GM12891 (cell line): ENCODE measurements at places on chromosomes 6 and 20.

- DNase-seq, result no peak
Measured at GRCh38 chr6:169575365-169575764, 126.5 kb downstream of the WDR27 start.

DNA sequence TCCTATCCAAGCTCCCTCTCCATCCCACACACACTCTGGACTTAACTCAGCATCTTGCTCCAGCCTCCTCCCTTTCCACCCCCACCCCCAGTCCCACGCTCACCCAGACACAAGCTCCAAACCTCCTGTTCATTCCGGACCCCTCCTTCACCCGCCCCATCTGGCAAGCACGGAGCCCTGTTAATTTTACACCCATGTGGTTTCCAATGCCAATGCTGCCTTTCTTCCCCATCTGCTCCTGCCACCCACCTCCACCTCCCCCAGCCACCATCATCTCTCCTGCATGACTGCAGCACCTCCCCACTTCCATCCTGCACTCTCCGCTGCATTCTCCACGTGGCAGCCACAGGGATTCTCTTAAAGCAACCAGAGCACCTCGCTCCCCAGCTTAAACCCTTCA lies 9.9 kb upstream of the CDK5RAP1 start:
- DNase-seq, result no peak

GRCh38 chr6:118316796-118317384 lies 231.2 kb upstream of the PLN start:
- DNase-seq, result no peak

DNA sequence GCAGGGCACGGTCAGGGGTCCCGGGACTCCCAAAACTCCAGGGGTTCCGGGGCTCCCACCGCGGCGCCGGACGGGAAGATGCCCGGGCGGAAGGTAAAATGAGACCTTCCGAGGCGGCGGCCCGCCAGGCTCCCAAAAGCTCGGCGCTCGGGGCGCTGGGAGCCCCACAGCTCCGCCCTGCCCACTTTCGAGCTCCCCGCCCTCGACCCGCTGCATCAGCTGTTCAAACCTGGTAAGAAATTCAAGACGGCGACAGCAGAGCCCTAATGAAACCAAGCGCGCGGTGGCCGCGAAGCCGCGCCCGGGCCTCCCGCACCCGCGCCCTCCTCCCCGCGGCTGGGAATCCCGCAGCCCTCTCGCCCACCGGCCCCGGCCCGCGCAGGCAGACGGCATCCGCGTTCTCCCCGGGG lies 369 bp downstream of the SLC4A11 start:
- DNase-seq, result peak; percentile 84

GRCh38 chr6:43964659-43965570 lies 162.3 kb downstream of the MRPL14 start:
- DNase-seq, result no peak

GRCh38 chr6:75065523-75065922 lies 140.3 kb downstream of the COL12A1 start:
- DNase-seq, result no peak
